SW 1271 (cell line): ENCODE measurements at places on chromosomes 3 and 15.

DNA sequence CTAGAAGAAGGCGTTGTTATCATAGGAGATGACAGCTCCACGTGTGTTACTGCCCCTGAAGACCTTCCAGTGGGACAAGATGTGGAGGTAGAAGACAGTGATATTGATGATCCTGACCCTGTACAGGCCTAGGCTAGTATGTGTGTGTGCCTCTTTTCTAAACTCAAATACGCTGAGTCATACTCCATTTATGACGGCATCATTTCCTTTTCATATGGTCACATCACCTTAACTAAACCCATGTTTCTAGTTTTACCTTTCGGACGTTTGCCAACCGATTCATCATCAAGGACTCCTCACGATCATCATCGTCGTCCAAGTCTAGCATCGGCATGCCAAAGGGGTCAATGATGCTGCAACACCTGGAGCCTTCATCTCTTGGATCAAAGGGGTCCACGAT lies 149.0 kb downstream of the CBLB start:
- DNase-seq: no peak

DNA sequence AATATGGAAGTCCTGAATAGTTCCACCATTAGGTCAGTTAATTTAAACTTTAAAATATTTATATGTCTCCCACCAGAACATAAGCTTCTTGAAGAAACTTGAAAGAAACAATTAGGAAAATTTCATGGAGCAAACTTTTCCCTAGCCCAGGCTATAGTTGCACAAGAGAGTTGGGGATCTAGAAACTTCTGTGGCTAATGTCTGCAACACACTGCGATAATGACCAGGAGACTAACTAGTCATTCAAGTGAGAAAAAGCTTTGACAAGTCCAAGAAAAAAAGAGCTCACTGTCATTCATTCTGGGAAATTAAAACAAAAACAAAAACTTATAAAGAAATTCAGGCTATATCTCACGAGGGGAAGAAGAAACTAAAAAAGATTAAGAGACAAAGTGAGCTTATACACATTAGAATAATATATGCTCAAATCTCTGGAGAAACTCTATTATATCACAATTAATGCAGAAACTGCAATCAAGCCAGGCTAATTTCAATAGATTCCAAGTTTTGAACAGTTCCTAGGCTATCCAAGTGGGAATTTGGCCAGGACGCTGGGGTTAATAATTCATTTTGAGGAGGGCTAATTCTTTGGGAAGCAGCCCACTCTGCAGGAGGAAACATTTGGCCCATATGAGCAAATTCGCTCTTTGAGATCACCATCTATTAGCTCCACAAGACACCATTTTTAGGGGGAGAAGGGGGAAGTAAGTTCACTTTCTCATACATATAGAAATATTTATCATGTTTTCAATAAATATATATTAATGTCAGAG lies 134.6 kb downstream of the MEIS2 start:
- no peak for DNase-seq

DNA sequence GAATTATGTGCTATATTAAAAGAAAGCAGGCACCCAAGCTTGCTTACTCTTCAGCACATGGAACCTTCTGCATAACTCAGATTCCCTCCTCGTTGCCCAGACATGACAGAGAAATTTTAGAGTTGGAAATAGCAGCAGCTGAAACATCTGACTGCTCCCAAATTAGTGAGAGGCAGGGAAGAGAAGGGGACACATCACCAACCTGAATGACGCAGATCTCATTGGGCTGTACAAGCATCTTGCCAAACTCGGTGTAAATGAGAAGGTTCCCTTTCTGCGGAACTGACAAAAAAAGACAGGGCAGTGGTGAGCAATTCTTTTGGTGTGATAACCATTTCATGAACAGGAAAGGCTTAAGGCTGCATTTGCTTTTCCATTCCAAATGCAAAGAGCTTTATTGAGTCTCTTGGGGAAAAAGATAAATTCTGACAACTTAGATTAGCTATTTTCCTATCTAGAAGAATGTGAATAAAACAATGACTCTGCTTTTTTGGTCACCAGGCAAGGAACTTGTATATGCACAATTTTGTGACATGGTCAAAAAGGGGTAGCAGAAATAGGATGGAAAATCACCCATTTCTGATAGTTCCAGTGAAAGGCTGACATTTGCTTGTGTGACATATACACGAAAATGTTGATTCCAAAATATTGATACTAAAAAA lies 35.1 kb downstream of the HGD start:
- DNase-seq: no peak

DNA sequence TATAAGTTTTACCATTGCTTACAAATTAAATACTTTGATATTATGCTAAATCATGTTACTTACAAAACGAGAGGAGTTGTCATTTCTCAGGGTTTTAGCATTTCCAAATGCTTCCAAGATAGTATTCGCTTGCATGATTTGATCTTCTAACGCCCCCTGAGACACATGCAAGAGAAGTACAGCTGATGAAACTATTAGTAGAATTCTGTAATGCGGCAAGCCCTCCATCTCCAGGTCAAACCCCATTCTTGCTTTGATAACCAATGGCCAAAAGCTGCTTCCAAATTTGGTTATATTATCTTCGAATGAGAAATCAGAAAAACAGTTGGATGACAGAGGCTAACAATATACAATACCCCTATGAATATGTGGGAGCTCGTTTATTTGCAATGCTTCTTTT lies 14.7 kb downstream of the MYH15 start:
- DNase-seq: no peak

DNA sequence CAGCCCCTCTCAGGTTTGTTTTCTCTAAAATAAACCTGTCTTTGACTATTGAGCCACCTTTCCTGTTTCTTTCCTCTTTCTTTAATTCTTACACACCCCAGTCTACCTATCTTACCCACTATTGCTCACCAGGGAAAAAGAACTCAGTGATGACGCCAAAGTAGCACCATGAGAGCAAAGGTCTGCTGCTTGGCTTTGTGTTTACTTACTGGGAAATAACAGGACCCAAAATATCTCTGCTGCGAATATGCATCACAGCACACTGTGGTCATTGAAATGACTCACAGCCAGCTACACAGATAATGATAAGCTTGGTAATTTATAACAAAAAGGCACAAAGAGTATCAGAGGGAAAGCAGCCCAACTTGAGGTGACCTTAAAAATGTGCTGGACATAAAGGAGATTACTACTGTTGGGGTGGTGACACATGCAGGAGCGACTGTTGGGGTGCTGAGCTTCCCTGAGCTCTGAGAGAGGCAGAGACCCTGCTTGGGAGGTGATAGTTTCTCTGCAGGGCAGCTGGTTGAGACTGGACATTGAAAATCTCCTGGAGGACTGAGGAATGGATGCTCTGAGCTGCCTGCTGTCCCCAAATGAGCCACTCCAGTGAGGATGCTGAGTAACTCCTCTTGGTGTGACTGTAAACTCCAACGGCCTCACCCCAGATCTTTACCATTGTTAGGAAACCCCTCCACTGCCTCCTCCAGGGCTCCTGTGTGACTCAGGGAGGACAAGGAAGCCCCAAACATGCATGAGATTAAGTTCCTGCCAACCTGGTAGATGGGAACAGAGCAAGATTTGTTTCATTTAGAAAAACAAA lies 14.5 kb downstream of the EFCAB12 start:
- no peak for DNase-seq

- DNase-seq: no peak
These were observed 9.1 kb downstream of the RBM15B start for GRCh38 chr3:51400166-51400565.

DNA sequence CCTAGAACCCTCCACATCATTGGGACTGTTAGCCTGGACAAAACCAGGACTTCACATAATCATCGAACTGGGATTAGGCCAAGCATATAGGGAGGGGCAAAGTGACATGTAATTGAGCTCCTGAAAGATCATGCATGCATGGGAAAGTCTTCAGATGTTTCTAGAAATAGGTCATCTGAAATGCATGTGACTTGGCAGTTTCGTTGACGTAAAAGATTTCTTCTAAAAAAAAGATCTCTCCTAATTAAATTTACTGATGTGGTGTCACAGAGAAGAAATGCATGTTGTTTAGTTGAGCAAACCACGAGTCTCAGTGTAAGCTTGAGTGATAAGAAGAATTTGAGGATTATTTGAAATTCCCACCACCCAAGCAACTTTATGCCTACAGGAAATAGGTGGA lies 70.0 kb upstream of the LIMD1 start:
- DNase-seq: no peak

DNA sequence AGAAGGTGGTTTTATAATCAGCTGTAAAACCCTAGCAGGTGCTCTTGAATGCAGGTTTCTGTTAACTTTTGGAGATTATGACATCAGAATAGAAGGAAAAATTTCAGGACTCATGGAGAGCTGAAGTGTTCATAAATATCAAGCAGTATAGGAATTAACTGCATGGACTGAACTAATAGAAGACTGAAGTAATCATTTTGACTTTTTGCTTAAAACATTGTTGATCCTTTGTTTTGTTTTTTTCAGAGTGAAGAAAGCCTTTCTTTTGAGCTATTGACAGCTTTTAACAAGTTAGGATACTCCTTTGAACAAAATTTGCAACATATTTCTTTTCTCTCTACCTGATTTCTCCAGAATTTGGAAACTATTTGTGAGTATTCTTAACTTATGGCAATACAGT lies 70.6 kb upstream of the DAZL start:
- DNase-seq: no peak

GRCh38 chr15:54289590-54290136 lies 311.4 kb downstream of the UNC13C start:
- DNase-seq: no peak

GRCh38 chr15:36977659-36978058 lies 122.7 kb downstream of the MEIS2 start:
- no peak for DNase-seq

DNA sequence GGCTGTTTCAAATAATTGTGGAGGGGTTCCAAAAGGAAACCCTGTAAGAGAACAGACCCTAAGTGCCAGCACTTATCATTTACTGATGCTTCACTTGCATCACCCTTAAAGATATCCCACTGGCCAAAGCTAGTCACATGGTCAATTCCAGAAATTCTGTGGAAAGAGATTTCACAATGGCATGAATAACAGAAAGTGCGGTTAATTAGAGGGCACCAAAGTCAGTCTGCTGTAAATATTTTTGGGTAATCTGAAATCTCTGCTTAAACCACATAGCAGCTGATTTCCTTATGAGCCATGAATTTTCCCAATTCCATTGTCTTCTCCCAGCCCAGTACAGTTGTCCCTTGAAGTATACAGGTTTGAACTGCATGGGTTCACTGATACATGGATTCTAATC lies 346.1 kb downstream of the SI start:
- DNase-seq: no peak

- no peak for DNase-seq
These were observed 60.3 kb downstream of the NOX5 start for GRCh38 chr15:69074843-69075224.

DNA sequence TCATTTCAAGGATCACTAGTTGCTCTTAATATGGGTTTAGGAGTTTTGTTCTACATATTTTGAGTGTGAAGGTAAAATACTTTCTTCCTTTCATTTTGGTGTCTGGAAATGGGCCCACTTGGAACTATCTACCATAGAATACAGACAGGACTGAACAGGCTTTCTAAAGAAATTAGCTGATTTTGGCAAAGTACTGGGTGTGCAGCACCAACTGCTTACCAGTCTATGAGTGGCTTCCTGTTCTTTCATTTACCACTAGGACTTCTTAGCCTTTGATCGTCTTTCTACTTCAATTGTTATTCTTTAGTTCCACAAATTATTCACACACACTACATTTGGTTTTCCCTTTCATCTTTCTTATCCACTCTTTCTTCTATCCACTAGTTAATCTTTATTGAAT lies 1196.3 kb downstream of the ROBO1 start:
- no peak for DNase-seq

- DNase-seq: no peak
These were observed 45.2 kb upstream of the TJP1 start for GRCh38 chr15:29867241-29868000.

DNA sequence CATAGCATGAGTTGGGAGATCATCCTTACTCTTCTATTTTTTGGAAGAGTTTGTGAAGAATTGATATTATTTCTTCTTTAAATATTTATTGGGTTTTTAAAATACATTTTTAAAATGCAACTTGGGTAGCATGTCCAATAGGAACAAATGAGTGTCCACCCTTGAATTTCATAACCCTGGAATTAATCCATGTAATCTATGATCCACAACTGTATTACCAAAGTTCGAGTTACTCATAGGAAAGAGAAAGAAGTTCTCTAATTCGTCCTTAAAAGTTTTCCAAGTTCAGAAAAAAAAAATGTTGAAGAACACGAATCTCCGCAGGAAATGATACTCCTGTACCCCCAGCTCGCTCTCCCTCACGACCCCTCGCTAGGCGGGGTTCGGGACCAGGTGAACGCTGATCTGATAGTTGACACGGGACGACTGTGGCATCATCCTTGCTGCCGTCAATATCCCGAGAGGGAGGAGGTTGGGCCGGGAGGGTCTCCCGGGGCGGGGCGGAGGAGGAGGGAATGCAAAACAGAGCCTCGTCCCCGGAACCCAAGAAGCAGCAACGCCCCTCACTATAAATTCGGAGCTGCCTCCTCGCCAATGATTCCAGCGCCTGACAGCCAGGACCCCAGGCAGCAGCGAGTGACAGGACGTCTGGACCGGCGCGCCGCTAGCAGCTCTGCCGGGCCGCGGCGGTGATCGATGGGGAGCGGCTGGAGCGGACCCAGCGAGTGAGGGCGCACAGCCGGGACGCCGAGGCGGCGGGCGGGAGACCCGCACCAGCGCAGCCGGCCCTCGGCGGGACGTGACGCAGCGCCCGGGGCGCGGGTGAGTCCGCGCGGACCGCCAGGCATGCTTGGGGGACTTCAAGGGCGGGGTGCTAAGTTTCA lies at the start of gene AGTR1:
Gene AGTR1 (plus strand): TSS at position 598 of the 884 bp plus-strand sequence. CDS start 43,133 bp downstream, outside the sequence.
- DNase-seq: no peak

DNA sequence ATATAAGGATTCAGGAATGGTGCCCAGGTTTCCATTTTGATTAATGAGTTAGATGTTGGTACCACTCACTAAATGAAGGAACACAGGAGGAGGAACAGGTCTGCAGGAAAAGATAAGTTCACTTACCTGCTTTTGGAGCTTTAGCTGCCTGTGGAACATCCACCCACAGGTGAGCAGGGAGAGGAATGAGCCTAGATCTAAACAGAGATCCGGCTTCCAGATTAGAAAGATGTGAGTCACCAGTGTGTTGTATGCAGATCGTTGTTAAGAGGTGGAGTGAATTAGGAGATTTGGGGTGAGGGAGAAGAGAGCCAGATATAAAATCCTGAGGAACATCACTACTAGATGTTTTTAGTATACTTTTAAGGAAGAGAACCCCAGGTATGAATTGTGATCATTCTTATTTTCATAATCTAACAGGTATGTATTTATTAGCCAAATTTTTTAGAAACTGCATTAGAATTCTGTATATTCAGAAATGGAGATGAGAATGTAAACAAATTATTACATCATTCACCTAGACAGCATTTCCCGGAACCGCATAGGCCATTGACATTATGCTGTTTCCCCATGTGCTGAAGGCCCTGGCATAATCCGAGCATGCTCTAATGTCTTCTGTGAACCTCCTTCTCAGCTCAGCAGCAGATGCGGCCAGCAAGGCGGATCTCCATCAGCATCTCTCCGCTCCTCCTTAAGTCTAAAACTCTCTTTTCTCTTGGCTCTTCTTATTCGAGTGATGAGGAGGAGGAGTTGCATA lies 118.2 kb downstream of the KLHL25 start:
- no peak for DNase-seq

GRCh38 chr3:192825216-192825615 lies 92.4 kb downstream of the MB21D2 start:
- no peak for DNase-seq
